ENCODE measurements at places on chromosomes 1 and 21. TPM values are rescaled to one million over a fixed set of nuclear protein-coding genes. Genes with fewer than 3 reads are reported as not detected.

GRCh38 chr1:106969731-106970130, 86.7 kb upstream of the PRMT6 start:
- DNase-seq: no peak

Gene LY9
- not detected for total RNA-seq

- no peak for DNase-seq
Observed at GRCh38 chr1:10610901-10611600, 136.3 kb downstream of the PEX14 start.

DNA sequence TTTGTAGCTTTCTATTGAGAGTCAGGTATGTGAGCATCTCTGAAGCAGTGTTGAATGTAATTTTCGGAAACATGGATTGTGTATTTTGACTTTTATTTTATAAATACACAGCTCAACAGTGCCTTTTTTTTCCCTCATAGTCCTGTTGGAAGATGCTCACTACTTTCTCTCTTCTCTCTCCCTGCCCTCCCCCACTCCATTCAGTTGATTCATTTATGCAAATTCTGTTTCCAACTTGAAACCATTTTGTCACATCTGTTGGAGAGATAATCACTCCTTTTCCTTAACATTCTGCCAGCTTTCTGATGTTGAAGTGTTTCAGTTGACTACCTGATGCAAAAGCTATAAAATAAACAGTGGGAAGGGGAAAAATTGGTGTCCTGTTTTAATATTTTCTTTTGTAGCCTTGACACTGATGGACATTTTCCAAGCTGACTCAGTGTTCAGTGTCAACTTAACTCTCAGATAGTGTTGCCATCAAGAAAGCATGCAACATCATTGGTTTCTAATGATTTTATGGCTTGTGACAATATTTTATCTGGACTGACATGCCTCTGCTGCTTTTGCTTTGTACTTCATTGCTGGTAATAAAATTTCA, 194.5 kb downstream of the HS2ST1 start:
- no peak for DNase-seq

Gene TCHH
- total RNA-seq: not detected

DNA sequence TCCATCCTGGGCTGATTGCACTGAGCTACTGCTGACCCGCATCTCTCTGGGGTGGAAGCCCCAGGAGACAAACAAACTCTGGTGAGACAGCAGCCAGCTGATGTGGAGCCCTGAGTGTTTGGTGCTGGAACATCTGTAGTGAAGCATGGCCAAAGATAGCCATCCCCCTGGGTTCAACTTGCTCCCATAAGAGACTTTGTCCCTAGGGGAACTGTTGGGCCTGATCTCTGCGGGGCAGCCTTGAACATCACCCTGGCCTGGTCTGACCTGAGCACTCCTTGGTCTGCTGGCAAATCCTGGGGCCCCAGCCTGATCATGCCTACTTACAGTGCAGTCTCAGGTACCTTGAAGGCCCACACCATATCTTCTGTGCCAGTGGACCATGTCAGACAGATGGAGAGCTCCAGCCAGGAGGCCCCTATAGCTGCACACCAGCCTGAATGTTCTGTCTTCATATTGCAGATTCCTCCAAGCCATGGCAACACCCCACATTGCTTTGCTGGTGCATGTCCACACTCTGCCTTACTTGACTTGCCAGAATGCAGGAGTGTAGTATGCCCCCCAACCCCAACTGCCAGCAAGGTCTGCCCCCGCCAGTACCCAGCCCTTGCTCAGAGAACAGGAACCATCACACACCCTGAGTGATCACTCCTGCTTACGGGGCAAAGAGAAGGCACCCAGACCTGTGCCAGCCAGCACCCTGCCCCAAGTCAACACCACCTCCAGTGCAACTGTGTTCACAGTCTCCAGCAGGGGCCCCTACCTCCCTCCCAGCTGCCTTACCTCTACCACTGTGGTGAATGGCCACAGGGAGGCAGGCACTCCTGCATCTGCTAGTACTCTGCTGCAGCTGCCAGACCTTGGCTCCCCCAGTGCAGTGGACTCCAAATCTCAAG, 690.5 kb upstream of the NR5A2 start:
- DNase-seq: no peak

Measured in mesothelial cell of epicardium (in vitro differentiated cells).